ENCODE measurements at places on chromosomes 5 and 9.

DNA sequence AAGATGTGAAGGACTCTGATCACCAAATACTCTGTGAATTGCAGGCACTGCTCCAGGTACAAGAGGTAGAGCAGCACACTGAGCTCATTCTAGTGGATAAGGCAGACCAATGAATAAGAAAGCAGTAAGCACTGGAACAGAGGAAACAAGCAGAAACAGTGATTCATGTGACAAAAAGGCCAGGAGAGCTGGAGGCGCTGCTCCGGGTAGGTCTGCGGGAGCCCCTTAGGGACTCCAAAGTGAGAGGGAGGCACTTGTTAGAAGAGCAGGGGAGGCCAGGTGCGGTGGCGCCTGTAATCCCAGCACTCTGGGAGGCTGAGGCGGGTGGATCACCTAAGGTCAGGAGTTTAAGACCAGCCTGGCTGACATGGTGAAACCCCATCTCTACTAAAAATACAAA lies 231.6 kb upstream of the NFIL3 start:
- no peak overlapping the region for H3K27ac ChIP-seq
- H3K4me3 ChIP-seq: no peak overlapping the region
- H3K36me3 ChIP-seq: no peaks in the 10 kb centered on the region

DNA sequence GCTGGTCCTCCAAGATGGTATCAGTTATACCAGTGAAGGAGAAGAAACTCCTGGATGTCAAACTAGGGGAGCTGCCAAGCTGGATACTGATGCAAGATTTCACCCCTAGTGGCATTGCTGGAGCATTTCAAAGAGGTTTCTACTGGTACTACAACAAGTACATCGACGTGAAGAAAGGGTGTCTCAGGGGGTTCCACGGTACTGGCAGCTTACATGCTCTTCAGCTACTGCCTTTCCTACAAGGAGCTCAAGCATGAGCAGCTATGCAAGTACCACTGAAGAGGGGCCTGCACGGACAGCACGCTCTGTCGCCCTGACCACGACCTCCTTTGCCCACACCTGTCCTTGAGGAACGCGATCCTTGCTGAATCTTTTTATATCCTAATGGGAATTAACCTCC lies 19.5 kb downstream of the ACTL7B start:
- no peak for DNase-seq
- H3K4me1 ChIP-seq: no peaks in the 10 kb centered on the region
- H3K27me3 ChIP-seq: no peaks in the 10 kb centered on the region
- no peak overlapping the region for H3K4me3 ChIP-seq
- no peaks in the 10 kb centered on the region for H3K36me3 ChIP-seq

- H3K27me3 ChIP-seq: no peaks in the 10 kb centered on the region
- no peak for DNase-seq
- H3K27ac ChIP-seq: no peak overlapping the region
- H3K4me1 ChIP-seq: peaks cover 7% of the 10 kb centered on the region
These were observed 76.8 kb upstream of the ANKH start for GRCh38 chr5:14948383-14948782.

GRCh38 chr9:138101444-138102234 lies 224.1 kb downstream of the CACNA1B start:
- peaks cover 17% of the 10 kb centered on the region for H3K27me3 ChIP-seq
- H3K27ac ChIP-seq: no peak overlapping the region
- no peaks in the 10 kb centered on the region for H3K36me3 ChIP-seq
- H3K4me1 ChIP-seq: no peaks in the 10 kb centered on the region

GRCh38 chr9:134651226-134651905 lies 9.8 kb downstream of the COL5A1 start:
- no peak overlapping the region for H3K4me3 ChIP-seq
- H3K36me3 ChIP-seq: no peaks in the 10 kb centered on the region
- peaks cover 57% of the 10 kb centered on the region for H3K4me1 ChIP-seq
- DNase-seq: no peak
- H3K27me3 ChIP-seq: no peaks in the 10 kb centered on the region

DNA sequence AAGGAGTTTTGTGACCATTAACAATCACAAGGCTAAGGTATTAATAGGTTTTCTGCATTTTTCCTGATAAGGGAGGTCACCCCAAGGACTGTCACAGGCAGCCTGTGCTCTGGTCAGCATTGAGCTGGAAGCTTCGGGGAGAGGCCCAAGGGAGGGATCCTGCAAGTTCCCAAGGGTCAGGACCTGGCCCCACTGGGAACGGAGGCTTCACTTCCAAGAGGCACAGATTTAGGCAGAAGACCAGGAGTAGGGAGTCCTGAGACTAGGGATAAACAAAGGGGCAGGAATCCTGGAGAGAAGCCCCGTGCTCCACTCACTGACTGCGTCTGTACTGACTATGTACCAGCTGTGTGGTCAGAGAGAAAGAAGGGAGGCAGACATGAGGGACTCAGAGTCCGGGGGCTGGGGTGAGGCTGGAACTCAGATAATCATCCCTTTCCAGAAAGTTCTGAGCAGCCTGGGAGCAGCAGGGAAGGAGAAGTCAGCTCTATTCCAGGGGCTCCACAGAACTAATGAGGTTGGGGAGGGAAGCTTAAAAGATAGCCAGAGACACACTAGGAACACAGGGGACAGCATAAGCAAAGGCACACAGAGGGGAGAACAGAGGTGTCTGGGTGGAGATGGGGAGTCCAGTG lies 37.8 kb downstream of the B4GALT1 start:
- no peak overlapping the region for H3K4me3 ChIP-seq
- no peak for DNase-seq
- H3K36me3 ChIP-seq: peaks cover 47% of the 10 kb centered on the region
- H3K27me3 ChIP-seq: no peaks in the 10 kb centered on the region

GRCh38 chr5:89399548-89399947 lies 516.6 kb upstream of the MEF2C start:
- H3K4me1 ChIP-seq: no peaks in the 10 kb centered on the region
- DNase-seq: no peak
- H3K4me3 ChIP-seq: no peak overlapping the region

GRCh38 chr5:35857606-35858205 lies 1.0 kb downstream of the IL7R start:
- no peaks in the 10 kb centered on the region for H3K27me3 ChIP-seq
- H3K4me3 ChIP-seq: peak overlapping the region; percentile 8
- DNase-seq: no peak
- no peak overlapping the region for H3K27ac ChIP-seq

Measured in suprapubic skin (tissue), 4 donors.